ENCODE measurements at places on chromosomes 5 and 9.

- DNase-seq: no peak
These were observed 79.1 kb upstream of the MAN2A1 start for GRCh38 chr5:109610581-109610980.

DNA sequence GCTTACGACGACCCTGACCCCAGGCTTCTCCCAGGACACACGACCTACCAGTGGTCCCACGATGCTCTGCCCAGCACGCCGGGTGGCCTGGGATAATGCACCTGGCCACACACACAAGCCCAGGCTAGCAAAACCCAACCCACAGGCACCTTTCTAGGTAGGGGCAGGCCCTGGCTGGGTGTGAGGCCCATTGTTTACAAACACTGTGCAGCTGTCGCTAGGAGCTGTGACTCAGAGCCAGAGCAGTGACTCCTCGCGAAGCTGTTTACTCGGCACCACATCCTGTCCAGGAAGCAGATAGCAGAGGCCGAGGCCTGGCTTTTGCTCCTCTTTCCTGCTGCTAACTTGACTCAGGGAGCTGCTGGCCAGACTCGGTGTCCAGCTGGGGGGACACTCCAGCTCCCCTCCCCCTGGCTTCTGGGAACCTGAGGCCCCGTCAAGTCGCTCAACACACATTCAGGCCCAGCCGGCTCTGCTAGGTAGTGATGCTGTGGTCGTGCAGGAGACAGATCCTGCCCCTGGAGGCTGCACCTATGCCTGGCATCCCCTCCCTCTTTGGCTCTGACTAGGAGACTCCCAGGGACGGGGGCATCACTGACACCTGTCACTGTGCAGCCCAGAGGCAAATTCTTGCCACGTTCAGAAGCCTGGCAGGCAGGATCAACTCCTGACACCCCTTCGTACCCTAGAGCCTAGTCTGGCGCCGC, 12.8 kb upstream of the RALGDS start:
- DNase-seq: peak; percentile 55

DNA sequence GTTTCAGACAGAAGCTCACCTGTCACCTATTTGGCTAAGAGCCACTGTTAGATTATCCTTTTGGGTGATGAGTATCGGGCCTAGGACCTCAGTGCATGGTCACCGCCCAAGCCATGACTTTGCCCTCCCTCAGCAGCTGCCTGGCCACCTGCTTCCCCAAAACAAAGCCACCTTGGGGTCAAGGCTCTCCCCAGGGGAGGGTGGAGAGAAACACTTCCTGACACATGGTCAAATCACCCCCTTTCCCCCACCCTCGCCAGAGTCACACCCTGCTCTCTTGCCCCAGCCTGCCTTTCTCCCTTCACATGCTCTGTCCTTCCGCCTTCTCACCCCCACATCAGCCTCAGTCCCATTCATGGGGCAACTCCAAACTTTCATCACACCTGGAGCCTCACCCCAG, 1.7 kb upstream of the HBEGF start:
- DNase-seq: no peak

DNA sequence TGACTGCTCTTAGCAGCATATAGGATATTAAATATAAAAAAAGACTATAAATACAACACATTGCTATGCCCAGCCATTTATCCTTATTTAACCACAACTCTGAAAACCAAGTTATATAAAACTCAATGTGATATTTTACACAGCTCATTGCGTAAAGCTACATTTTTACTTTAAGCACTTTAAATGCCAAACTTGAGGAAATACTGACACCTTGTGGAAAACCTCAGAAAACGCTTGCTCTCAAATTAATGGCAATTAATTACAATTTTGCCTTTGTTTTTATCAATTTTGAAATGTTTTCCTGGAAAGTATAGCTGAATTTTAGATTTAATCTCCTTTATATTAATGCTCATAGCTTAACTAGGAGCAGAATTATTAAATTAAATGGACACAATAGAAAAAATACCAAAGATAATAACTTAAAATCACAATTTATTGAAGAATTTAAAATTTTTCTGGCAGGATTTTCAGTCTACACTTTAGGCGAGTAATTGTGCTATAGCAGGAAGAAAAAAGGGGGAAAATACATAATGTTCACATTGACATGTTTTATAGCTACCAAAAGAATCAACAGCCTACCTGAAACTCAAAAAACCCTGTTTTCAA, 25.2 kb upstream of the PLAC8L1 start:
- peak; percentile 58 for DNase-seq

- DNase-seq: no peak
These were observed 24.2 kb upstream of the S1PR3 start for GRCh38 chr9:88966894-88967676.

DNA sequence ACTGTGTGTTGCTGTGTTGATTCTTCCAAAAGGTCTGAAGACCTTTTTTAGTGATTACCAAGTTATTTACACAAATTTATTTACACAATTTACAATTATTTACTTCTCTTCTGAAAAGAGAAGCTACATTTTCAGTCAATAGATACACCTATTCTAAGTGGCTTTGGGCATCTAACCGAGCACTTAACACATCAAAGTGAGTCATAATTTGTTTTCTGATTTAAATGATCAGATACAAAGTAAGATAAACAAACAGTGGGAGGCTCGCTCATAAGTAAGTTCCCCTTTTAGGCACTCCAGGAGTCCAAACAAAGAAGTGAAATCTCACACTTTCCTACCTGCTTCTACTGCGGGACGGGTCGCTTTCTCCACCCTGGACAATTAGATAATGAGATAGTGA, 90.2 kb downstream of the APBA1 start:
- no peak for DNase-seq

DNA sequence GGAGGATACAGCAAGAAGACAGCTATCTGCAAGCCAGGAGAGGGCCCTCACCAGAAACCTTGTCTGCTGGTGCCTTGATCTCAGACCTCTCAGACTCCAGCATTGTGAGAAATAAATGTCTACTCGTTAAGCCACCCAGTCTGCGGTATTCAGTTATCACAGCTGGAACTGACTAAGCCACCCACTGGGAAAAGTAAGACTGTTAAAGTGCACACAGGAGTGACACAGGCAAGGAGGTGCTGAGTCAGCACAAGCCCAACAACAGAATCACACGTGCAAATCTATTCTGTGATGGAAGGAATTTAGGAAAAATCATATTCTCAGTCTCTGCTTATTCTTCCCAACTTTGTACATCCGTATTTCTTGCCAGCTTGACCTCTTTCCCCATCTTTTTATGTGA, 200.0 kb downstream of the NR2F1-AS1 start:
- DNase-seq: no peak

- DNase-seq: no peak
These were observed 127.9 kb downstream of the EFNA5 start for GRCh38 chr5:107542831-107543231.

GRCh38 chr5:37055383-37055990, 178.9 kb downstream of the NIPBL start:
- DNase-seq: no peak

GRCh38 chr9:26311463-26311995, 581.1 kb downstream of the CAAP1 start:
- no peak for DNase-seq

DNA sequence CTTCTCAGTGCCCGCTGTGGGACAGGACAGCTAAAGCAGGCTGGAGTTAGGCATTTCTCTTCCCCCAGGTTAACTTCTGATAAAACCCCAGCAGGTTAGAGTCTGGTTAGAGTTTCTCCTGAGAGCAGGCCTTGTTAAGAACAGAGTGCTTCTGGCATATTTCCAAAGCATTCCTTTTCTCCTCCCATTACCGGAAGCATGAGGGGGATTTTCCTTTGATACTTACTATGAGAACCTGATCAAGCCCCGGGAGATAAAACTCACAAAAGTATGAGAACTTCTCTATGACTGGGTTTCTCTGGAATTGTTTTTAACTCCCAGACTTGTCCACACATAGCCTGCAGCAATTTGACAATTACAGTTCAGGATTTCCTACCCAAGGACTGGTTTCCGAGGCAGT, 77.4 kb upstream of the MAST4 start:
- DNase-seq: no peak

DNA sequence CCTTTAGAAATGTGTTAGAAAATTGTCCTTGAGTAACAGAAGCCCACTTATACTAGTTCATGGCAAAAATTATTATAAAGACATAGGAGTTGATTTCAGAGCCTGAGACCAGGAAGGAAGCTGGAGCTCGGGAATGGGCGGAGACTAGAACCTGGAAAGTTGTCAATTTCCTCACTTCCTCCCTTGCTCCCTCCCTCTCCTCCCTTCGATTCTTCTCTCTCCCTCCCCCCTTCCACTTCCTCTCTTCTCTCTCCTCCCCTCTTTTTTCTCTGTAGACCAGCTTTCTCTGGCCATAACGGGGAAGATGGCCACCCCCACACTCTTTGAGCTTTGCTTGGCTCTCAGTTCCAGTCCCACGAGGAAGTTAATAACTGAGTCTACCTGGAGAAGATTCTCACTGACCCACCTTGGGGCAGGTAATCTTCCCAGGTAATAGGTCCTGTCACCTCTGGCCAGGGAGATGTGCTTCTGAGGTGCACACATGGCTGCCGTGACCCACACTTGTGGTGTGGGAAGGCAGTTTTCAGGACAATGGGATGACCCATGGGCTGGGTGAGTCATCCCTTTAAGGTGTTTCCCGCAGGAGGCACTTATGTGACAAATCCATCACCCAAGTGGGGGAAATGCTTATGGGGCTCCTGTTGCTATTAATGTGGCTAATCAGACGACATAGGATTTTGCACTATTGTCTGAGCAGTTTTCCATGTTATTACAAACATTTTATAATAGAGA, 78.7 kb downstream of the HSPA4 start:
- peak; percentile 11 for DNase-seq

DNA sequence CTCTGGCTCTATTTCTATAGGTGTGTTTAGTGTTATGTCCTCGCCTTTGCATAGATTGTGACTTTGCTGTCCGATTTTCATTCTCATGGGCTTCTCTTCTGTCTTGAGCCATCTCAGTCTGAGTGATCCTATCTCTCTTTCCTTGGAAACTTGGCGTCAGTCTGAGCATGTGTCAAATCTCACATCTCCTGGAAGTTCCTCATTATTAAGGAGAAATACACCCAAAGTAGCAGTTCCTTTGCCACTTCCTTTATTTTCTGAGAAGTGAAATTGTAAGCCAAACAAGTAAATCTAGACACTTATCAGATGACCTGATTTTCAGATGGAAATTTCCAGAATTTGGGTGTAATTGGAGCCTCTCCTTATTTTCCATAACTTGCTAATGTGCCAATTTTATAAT, 126.9 kb upstream of the ANKH start:
- peak; percentile 34 for DNase-seq

- no peak for DNase-seq
These were observed 1841.9 kb downstream of the EFNA5 start for GRCh38 chr5:105828821-105829220.

DNA sequence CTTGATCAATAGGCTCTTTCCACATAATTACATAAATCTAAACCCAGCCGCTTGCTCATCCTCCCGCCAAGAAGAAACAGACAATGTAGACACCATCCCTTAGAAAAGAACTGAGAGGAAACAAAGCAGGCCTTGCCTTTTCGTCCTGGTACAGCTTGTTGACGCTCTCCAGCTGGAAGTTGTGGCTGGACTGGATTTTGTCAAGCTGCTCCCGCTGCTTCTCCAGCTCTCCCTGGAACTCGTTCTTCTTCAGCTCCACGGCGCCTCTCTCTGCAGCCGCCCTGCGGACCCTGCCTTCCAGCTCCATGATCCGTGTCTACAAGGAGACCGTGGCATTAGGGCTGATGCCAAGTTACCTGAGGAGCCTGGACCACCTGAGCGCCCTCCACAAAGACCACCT, 22.1 kb downstream of the GOLM1 start:
- DNase-seq: no peak

DNA sequence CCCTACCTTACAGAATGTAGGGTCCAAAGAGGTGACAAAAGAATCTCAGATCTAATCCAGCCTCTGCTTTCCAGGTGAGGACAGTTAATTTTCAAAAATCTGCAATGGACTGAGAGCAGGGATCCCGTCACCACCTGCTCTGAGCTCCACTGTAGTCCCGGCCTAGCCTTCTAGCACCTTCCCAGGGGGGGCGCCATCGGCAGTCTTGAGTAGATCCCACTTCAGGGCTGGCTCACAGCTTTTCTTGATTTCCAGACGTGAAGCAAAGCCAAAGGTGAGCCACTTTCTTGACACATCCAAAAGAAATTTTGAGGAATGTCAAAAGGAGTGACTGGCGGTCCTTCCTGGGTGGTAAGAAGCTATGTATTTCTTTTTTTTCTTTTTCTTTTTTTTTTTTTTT, 114.1 kb downstream of the SYK start:
- DNase-seq: peak; percentile 18
